ENCODE measurements at places on chromosomes 6 and 20.

- no peak for DNase-seq
These were observed 79.8 kb upstream of the TRDN start for GRCh38 chr6:123716506-123716905.

DNA sequence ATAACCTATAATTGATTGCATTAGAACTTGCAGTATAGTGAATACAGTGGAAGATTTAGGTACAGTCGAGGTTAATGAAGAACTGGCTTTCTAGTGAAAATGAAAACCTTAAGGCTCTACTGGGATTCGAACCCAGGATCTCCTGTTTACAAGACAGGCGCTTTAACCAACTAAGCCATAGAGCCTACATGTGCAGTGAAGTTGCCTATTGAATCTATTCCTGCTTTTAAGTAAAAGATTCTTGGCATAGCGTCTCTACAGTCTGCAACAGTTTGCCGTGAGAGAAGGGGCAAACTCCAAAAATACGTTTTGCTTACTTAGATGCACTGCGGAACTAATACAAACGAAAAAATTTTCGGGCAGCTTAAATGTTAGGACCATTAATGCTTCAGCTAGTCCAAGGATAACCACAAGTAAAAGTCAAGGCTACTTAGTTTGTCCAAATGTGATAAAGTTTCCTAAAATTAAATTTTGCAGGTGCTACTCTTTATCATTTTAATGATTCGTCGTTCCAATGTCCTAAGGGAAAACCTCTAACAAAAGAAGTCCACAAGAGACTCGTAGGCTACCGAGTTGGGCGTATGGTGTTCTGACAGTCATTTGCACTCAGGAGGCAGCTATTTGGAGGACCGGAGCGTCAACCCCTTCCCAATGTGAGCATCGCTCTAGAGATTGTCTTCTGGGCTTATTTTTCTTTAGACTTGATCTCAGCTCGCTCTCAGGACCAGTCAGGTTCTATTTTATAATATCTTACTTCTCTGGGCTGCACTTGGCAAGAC lies 31.3 kb upstream of the ZSCAN23 start:
- no peak for DNase-seq

GRCh38 chr20:34948030-34948429 lies 7.6 kb downstream of the GSS start:
- no peak for DNase-seq

GRCh38 chr20:44592366-44592765 lies 10.0 kb downstream of the PKIG start:
- no peak for DNase-seq

- DNase-seq: no peak
These were observed 26.7 kb downstream of the ZNF337 start for GRCh38 chr20:25669826-25670422.

- DNase-seq: no peak
These were observed 48.9 kb downstream of the TMEM244 start for GRCh38 chr6:129812145-129812777.

DNA sequence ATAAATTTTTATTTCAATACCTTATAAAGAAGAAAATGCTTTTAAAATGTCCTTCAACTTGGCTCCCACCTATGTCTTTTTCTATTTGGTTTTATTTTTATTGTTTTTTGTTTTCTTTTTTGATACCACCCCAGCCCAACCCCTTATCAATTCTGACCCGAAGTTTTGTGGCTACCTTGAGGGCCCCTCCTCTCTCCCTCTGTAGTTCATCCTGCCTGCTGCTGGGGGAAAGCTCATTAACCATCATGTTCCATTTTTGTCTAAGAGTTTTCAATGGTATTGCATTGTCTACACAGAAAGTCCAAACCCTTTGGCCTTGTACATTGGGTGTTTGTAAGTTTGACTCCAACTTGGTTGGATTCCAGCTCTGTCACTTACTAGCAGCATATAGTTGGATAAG lies 5.3 kb upstream of the CSNK2A1 start:
- DNase-seq: no peak

DNA sequence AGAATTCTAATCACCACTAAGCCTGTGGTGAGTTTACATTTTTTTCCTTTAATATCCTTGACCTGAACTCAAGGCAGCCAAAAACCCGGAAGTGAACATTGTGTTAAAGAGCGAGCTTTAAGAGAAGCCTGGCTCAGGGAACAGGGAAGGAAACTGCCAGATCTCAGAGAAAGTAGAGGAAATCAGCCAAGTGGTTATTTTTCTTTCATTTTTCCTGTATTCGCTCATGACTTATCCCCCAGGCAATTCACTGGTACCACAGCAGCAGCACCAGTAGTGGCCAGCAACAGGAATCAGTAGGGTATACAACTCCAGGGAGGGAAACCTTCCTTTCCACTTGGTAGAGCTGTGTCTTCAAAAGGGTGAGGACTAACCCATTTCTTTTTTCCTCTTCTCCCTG lies 89.6 kb upstream of the HMGCLL1 start:
- no peak for DNase-seq

- DNase-seq: no peak
These were observed 31.4 kb downstream of the STK38 start for GRCh38 chr6:36515844-36516243.

DNA sequence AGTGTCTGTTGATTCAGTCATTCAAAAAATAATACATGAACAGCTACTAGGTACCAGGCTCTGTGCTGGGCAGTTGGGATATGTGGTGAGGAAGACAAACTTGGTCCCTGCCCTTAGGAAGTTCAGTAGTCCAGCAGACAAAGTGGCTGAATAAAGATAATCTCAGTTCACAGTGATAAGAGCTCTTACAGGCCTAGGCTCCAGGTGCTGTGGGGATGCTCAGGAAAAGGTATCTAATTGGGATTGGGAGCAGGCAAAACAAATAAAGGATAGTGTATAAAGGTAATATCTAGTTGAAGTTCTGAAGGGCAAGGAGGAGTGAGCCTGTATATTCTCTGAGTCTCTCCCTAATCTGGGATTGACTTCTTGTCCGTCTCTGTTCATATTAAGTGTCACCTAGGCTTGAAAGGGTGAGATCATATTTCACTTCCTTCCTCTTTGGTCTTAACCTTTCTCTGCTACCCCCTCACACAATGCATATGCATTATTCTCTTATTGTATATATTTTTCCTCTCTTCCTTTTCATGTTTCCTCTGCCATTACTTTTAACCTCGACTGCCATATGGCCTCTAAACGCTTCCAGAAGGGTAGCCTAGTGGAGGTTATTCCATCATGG lies 13.5 kb downstream of the PTPN1 start:
- no peak for DNase-seq

GRCh38 chr6:144543006-144543871 lies 258.1 kb downstream of the UTRN start:
- no peak for DNase-seq

DNA sequence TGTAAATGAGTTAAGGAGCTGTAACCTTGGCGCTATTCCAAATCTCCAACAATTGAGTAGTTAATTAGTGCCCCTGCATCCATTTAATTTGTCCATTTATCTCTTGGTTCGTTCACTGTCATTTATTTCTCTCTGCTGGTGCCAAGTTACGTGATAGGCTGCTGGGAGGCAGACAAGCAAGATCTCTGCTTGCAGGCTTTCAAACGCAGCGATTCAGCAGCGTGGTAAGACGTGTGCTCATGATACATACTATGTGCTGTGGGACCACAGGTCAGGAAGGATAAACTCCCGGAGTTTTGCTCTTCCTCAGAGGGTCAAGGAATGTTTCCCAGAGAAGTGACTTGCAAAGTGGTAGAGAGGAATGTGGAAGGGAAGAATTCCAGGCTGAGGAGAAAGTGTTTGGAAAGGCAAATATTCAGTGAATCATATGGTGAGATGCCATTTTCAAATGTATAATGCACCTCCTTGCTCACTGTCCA lies 46.4 kb downstream of the UTRN start:
- DNase-seq: no peak
